ENCODE measurements at places on chromosomes 5 and 9.

DNA sequence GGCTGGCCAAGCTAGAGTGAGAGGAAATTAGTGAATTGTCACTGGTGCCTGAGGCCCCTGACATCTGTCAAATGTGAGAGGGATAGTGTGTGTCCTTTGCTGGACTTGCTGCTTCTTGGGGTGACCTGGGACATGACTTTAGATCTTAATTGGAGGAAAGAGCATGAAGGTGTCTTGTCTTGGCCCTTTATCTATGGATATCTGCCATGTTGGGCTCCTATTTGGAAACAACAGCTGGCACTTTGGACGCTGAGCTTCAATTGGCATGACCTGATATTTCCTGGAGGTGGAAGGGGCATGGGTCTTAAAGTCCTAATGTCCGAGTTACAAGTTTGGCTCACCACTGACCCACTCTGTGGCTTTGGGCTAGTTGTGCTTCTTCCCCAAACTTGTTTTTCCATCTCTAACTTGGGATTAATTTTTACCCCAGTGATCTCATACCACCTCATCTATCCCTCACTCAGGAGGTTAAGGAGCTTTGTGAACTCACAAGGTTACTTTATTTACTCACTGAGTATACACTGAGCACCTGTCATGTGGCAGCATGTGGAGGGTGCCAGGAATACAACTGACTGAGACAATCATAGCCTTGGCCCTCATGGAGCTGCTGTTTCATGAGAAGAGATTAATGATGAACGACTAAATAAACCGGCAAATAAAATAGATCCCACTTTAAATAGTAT lies 30.1 kb upstream of the CXCL14 start:
- DNase-seq = no peak

GRCh38 chr5:81895307-81895706 lies 76.5 kb upstream of the ATG10 start:
- DNase-seq = no peak

- DNase-seq = no peak
These were observed 2.7 kb upstream of the LARS1 start for GRCh38 chr5:146185161-146185560.

- no peak for DNase-seq
These were observed 62.1 kb downstream of the PLPP1 start for GRCh38 chr5:55472642-55473041.

GRCh38 chr5:13478831-13479465 lies 465.5 kb downstream of the DNAH5 start:
- peak; percentile 73 for DNase-seq

DNA sequence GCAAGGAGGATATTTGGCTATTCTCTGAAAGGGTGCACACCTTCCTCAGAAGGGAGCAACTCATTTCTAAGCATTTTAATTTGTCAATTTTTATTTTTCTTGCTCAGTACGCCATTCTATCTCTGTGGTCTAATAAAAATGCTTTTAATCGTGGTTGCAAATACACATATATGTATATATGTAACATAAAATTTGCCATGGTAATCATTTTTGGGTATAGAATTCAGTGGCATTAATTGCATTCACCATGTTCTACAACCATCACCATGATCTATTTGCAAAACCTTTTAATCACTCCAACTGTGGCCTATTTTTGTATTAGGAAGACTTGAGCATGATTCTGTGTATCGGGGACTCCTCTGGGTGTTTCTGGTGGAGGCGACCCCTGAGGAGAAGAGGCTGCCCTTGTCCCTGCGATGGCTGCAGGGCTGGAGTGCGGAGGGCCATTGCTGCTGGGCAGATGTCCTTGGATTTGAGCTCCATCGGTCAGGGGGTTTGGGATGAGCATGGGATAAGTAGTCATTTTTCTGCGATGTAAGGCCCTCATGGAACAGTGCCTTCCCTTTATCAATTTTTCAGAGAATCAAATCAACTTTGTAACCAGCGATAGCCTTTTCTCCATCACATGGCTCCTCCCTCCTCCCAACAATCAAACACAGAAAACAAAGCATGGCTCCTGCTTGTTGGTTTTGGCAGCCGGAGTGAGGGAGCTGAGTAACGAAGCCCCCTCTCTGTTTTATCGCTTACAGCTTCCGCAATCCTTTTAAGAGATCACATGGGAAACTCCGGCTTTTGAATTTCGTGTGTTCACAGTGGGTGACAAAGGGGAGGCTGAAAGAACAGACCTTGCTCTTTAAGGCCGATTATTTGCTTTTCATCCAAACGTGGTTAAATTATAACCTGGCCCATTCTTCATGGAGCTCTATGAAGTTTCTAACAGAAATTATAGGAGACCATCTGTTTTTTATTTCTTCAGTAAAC lies 187.3 kb downstream of the TENT4A start:
- DNase-seq = no peak

DNA sequence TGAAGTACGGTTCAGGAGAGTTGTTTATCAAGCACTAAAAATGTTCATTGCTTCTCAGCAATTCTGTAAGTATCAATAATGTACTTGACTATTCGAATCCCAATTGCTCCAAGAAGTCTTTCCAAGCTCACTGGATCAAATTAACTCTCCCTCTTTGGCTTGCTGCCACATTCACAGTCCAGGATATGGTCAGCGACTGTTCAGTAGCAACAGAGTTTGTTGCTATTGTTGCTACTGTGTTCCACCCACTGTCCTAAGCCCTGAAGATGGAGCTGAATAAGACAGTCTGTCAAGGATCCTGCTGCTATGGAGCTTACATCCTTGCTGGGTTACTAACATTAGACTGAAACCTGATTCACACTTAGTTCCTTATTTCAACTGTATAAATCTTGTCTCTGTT lies 110.8 kb downstream of the FGF10 start:
- DNase-seq = no peak

DNA sequence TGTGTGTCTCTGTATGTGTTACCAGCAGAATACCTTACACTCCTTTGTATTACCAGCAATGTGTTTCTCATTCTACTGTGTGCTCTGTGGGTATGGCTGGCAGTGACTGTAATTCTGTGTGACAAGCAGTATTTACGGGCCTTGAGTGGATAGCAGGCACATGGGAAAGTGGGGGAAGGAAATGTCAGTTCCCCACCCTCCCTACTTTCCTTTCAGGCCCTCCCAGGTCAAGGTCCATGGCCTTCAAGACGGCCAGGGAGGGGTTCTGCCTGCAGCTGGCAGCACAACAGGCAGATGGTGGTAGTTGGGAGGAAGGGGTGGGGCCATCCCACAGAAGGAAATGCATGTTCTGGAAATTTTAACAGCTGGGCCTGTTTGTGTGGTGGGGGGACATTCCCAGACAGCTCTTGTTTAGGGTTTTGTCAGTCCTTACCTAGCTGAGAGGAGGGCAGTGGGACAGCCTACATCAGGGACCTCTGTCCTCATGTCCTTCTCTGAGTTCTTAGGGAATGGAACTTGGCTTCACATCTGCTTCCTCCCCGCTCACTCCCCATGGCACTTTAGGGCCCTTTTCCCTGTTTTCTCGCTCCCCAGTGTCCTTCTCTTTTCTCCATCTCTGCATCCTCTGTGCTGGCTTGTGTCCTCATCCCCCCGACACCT lies 14.6 kb upstream of the TNIP1 start:
- peak; percentile 81 for DNase-seq

GRCh38 chr5:997711-998110 lies 10.9 kb upstream of the NKD2 start:
- no peak for DNase-seq

DNA sequence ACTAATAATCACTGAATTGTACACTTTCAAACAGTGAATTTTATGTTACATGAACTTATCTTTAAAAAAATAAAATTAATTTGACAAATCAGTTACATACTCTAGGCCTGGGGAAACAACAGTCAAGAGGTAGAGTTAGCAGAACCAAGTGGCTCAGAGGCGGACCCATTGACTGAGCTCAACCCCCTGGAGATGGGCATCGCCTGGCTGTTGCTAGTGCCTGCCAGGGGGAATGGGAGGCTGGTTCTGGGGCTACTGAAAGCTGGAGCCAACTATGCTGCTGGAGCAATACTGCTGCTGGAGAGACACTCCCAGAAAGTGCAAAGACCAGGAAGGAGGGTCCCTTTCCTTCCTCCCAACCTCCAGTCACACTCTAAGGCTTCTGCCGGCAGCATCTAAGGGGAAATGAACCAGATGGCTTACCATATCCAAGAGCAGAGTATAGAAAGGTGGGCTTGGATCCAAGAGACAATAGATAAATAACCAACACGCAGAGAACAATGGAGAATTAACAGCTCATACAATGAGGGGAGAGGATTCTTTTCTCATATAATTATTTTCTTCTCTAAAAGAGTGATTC lies 40.3 kb upstream of the ANKRD55 start:
- no peak for DNase-seq

GRCh38 chr9:84366683-84367082 lies 26.1 kb upstream of the SLC28A3 start:
- no peak for DNase-seq

DNA sequence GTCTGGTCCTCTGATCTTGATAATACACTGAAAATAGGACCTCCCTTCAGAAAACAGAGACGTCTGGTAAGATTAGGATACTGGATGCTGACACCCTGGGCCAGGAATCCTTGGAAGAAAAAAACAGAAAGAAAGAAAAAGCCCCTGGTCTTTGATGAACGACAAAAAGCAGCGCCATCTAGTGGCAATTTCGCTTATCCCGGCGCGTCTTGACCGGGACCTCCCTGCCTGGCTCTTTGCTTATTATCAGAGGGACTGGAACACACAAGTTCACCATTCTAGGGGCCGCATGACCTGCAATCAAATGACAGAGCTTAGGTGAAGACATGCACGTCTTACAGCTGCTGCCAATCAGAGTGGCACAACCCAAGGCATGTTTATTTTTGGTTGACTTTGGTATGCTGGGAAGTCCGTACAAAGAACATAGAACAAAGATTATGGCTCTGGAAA lies 114.9 kb upstream of the NFIB start:
- peak; percentile 63 for DNase-seq

GRCh38 chr5:105659396-105659795 lies 2011.3 kb downstream of the EFNA5 start:
- DNase-seq = no peak

- DNase-seq = no peak
These were observed 70.0 kb downstream of the SECISBP2 start for GRCh38 chr9:89388084-89388867.

DNA sequence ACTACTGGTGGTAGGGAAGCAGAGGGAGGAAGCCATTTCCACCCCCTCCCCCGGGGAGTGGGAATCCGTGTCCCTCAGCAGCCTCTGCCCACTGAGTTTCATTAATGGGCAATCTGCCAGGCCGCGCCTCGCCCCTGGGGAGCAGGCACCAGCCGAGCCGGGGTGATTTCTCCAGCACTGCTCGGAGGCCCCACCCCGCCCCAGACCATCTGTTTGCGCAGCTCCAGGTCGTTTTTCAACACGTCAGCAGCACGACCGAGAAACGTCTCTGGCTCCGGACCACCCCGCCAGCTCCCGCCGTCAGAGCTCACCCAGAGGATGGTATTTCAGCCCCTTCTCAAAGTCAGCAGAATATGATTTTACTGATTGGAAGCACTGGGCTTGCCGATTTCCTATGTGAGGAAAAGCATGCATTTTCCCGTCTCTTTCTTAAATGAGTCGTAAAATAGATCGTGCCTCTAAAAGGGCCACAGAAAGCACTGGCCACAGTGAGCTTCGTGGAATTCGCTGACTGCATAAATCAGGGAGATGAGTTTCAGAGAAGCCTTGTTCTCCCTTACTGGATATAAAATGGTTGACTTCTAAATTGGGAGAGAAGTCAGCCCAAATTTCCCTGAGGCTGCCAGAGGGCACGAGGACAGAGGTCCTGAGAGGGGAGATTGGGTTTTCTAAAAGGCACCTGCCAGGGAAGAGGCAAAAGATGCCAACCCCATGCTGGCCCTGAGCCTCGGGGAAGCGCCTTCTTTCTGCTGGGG lies 47.0 kb downstream of the OLFM1 start:
- DNase-seq = peak; percentile 93

DNA sequence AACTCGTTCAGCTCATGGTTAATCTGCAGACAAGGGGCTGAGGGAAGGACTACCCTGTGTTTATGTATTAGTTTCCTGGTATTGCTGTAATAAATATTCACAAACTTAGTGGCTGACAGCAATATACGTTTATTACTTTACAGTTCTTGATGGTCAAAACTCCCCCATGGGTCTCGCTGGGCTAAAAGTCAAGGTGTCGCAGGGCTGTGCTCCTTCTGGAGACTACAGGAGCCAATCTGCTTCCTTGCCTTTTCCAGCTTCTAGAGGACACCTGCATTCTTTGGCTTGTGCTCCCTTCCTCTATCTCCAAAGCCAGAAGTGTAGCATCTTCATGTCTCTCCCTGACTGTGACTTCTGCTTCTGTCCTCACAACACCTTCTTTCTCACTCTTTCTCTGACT lies 653.8 kb upstream of the RIOK2 start:
- DNase-seq = no peak

DNA sequence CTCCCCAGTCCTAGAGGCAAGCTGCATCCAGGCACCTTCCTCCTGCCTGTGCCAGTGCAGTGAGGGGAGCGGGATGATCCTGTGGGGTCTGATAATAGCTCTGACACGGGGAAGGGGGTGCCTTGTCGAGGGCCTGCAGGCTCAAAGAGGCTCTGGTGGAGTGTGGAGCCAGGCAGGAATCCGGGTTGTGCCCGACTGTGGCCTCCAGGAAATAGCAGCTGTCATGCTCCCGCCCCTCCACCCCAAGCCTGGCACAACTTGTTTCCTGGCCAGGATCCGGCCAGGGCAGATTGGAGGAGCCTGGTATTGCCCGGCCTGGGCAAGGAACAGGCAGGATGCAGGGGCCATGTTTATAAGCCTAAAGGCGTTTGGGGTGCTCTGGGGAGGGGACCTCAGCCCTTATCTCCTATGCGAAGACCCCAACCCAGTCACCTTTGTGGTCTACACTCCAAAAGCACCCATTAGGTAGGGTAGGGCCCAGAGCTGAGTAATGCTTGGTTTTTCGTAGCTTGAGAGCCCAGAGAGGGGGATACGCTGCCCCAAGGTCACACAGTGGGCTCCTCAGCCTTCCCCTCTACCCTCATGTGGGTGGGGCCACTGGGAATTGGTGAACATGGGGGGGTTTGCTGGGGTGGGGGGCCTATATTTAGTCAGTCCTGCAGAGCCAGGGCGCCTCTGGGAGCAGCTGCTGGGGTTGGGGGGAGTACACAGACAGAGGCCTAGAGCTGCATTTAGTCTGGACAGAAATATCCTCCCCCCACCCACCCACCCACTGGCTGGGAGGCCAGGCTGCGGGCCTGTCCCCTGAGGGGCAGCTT lies 12.2 kb downstream of the CXXC5 start:
- peak; percentile 31 for DNase-seq
